ENCODE measurements at places on chromosomes 13 and 19. TPM values are rescaled to one million over a fixed set of nuclear protein-coding genes. Genes with fewer than 3 reads are reported as not detected.
A peak's percentile ranks its signal among the peaks of the same experiment; 100 is the strongest.

GRCh38 chr19:36916991-36917390, 859 bp downstream of the ZNF568 start:
- H3K4me3 ChIP-seq: peak overlapping the region; percentile 94
- H3K27ac ChIP-seq: no peak overlapping the region
- H3K27me3 ChIP-seq: no peaks in the 10 kb centered on the region
- H3K4me1 ChIP-seq: peaks cover 2% of the 10 kb centered on the region
- DNase-seq: peak; percentile 40
- H3K36me3 ChIP-seq: no peaks in the 10 kb centered on the region

- DNase-seq: no peak
- H3K36me3 ChIP-seq: no peaks in the 10 kb centered on the region
- no peak overlapping the region for H3K27ac ChIP-seq
- H3K4me1 ChIP-seq: peaks cover 9% of the 10 kb centered on the region
Observed at GRCh38 chr19:1567848-1568227, 287 bp downstream of the MEX3D start.

GRCh38 chr19:4647676-4648644, 8.6 kb downstream of the TNFAIP8L1 start:
- peak overlapping the region; percentile 32 for H3K27ac ChIP-seq
- peak; percentile 56 for DNase-seq
- no peak overlapping the region for H3K4me3 ChIP-seq
- no peaks in the 10 kb centered on the region for H3K36me3 ChIP-seq
- no peaks in the 10 kb centered on the region for H3K27me3 ChIP-seq

GRCh38 chr13:78022164-78022877, 103.7 kb upstream of the EDNRB start:
- H3K27me3 ChIP-seq: no peaks in the 10 kb centered on the region
- H3K36me3 ChIP-seq: no peaks in the 10 kb centered on the region
- no peaks in the 10 kb centered on the region for H3K4me1 ChIP-seq
- no peak overlapping the region for H3K27ac ChIP-seq
- H3K4me3 ChIP-seq: no peak overlapping the region

- H3K27ac ChIP-seq: no peak overlapping the region
- no peaks in the 10 kb centered on the region for H3K36me3 ChIP-seq
- no peak for DNase-seq
- H3K27me3 ChIP-seq: no peaks in the 10 kb centered on the region
Observed at GRCh38 chr13:93984052-93984451, 495.4 kb downstream of the DCT start.

The PIP5K1C gene
- total RNA-seq: 35.6 TPM
